ENCODE measurements at places on chromosomes 6 and 20. TPM values are rescaled to one million over a fixed set of nuclear protein-coding genes. Genes with fewer than 3 reads are reported as not detected.

DNA sequence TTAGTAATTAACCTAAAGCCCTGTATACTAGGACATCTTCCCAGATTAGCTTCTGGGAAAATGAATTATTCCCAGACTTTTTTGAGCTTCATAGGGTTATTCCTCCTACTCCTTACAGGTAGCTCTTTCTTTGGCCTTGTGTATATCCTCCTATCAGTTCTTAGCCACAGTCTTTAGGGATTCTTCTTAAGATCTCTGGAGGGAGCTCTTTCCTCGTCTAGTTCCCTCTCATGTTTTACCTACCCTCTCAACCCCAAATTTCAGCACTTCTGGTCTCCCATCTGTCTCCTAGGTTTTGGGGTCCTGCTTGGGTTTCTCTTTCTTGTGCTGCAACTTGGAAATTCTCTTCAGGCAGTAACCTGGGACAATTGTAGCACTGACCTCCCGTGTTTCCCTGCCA is 46.4 kb upstream of the SLC35B3 start:
- no peak for DNase-seq

GRCh38 chr20:60802676-60803075 is 449.4 kb upstream of the CDH4 start:
- DNase-seq: no peak

GRCh38 chr6:99011151-99011550 is 63.4 kb upstream of the FBXL4 start:
- DNase-seq: no peak

GRCh38 chr20:19971116-19971515 is 46.0 kb upstream of the NAA20 start:
- DNase-seq: no peak

DNA sequence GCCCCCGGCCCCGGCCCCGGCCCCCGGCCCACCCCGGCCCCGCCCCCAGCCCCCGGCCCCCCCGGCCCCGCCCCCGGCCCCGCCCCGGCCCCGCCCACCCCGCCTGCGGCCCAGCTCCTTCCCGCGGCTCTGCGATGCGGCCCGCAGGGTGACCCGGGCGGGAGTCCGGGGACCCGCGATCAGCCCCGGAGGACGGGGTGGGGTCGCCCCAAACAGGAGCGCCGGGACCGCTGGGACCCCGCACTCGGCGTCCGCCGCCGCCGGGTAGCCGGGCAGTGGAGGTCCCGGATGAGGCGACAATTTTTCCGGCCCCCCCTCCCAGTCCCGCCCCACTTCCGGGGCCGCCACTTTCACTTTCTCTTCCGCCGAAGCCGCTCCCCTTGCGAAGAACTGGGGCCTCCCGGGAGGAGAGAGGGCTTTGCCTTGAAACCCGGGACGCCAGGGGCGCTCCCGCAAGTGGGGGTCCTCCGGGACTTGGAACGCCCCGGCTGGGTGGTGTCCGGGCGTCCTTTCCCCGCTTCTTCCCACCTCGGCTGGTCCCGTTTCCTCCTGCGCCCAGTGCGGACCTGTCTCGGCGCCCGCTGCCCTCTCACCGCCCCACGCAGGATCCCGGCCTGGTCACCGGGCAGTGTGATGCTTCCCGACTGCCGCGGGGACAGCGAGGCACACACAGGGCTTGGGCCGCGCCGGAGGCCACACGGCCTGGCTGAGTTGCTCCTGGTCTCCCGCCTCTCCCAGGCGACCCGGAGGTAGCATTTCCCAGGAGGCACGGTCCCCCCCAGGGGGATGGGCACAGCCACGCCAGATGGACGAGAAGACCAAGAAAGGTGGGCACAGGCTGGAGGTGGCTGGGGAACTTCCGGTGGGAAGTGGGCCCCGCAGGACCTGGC is at the start of gene RBCK1:
TSS of gene RBCK1 (plus strand) at position 347 of the 890 bp plus-strand sequence. CDS start at position 806, 459 bp downstream.
- peak; percentile 59 for DNase-seq

DNA sequence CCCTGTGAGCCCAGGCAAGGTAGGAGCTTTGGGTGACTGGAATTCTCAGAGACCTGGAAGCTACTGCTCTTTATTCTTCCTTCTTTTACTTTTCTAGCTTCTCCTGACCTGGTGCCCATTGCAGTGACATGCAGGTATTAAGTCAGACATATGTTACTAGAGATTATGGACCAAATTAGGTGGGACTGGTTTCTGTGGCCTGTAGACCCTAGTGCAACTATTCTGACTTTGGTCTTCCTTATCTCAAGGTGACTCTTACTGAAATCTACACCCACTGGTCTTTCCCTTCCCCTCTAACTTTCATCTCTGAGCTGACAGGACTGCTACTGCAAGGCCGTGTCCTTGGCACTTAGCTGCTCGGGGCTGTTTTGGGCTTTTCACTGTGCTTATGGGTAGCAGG is 24.4 kb upstream of the TMEM217 start:
- no peak for DNase-seq

Gene KIF25
- 0.53 TPM for polyA plus RNA-seq

GRCh38 chr6:167565884-167566599 is 241.2 kb downstream of the TTLL2 start:
- no peak for DNase-seq

DNA sequence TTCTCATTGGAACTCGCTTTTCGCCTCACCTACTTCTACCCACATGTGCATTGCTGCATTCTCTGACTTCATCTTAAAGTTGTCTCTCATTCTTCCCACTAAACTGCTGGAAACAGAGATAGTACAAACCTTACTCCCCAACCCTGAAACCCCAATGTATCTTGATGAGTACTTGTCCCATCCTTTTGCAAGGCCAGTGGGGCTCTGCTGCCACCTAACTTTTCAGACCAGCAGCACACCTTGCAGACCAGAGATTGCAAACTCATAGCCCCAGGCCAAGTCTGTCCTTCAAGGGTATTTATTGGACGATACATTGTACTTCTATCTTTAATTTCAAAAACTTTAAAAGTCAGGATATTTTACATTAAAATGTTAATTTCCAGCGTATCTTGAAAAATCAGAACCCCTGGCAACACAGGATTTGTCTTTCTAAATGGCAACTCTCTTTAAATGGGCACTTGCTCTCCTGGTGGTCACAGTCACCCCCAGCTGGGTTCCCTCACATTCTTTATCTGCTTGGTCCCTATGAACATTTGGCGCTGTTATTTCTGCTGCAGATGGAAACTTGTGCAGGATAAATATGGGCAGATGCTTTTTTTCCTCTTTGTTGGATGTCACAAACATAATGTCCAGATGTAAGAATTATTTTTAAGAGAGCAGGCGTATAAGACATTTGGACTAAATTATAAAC is 83.9 kb downstream of the SOD2 start:
- DNase-seq: no peak

DNA sequence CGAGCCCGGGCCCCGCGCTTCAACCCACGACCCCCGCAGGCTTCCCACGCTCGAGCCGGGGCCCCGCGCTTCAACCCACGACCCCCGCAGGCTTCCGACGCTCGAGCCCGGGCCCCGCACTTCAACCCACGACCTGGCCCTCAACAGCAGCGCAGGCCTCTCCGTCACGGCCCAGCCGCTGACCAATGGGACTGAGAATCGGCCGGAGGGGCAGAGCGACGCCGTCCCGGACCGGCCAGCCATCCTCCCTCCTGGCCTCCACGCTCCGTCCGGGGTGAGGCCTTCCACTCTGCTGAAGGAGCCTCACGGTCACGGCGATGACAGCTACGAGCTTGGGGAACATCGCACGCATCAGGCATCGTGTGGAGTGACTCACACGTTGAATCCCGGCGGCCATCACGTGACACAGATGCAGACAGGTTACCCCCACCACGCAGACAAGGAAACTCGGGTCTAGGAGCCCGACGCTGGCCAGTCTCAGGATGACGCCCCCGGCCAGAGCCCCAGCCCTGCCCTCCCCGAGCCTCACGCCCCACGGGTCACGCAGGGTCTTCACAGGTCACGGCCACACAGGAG is 6.1 kb downstream of the KCNQ2 start:
- no peak for DNase-seq

- DNase-seq: no peak
Measured at GRCh38 chr6:160117137-160117536, 4.5 kb upstream of the SLC22A1 start.

DNA sequence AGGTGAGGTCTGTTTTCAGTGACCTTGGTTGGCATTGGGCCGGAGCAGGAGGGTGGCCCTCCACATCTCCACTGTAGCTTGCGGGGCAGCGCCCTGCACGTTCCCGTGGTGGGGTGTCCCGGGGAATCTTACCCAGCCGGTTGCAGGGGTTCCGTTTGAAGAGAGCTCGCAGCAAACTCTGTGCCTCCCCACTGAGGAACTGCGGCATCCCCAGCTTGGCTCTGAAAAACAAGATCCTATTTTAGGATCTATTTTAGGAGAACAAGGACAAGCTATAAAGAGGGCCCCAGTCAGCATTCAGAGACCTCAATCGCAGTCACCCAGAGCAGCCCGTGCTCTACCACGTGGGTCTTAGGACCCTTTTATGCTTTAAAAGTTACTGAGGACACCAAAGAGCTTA is 97.8 kb downstream of the RAMACL start:
- no peak for DNase-seq

DNA sequence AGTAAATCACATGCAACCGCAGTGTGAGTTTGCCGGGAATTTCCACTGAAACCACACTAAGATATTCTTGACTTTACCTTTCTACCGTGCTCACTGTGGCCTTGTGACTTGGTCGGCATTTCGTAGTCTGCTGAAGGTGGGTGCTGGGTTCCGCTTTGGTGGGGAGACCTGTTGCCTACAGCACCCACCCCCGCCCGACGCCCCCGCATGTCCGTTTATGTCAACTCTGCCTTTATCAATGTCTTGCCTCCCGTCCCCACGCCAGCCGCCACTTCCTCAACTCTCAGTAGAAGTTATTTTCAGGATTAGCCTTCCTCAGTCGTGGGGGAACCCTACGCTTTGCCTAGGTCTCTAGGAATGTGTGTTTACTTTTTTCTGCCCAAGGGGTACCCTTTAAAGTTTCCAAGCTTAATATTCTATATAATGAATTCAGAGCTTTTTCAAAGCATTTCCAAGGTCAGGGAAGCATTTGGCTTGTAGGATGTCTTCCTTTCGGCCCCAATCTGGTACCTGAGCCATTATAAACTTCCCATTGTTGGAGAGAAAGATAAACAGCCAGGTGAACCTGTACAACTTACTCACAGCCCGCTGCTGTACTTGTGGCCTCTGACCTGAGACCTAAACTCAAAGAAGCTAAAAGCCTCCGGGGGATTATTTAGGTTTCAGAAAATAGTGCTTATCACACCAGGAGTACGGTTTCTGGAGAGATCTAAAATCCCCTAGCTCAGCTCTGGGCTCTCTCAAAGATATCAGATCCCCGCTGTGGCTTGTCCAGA is 54.2 kb downstream of the TBC1D7 start:
- no peak for DNase-seq

Gene RIPPLY2
- polyA plus RNA-seq: 2.5 TPM

DNA sequence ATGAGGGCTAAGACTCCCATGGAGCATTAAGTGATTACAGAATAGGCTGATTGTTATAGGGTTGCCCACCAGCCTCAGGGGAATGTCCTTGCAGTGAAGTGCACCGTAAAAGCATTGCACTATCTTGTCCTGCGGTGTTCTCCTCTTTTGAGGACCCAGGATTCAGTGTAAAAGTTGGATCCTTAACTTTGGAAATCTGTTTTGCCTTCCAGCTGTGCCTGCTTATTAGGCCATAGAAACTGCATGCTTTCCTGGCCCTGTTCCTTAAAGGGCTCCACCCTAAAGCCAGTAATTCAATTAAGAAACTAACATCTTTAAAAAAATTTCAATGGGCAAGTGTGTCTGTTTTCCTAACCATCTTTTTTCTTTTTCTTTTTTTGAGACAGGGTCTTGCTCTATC is 25.4 kb upstream of the NOTCH4 start:
- DNase-seq: no peak

GRCh38 chr6:111278731-111279130 is 191.4 kb downstream of the SLC16A10 start:
- no peak for DNase-seq

GRCh38 chr6:89311853-89312531 is 3.1 kb downstream of the GABRR2 start:
- peak; percentile 29 for DNase-seq

DNA sequence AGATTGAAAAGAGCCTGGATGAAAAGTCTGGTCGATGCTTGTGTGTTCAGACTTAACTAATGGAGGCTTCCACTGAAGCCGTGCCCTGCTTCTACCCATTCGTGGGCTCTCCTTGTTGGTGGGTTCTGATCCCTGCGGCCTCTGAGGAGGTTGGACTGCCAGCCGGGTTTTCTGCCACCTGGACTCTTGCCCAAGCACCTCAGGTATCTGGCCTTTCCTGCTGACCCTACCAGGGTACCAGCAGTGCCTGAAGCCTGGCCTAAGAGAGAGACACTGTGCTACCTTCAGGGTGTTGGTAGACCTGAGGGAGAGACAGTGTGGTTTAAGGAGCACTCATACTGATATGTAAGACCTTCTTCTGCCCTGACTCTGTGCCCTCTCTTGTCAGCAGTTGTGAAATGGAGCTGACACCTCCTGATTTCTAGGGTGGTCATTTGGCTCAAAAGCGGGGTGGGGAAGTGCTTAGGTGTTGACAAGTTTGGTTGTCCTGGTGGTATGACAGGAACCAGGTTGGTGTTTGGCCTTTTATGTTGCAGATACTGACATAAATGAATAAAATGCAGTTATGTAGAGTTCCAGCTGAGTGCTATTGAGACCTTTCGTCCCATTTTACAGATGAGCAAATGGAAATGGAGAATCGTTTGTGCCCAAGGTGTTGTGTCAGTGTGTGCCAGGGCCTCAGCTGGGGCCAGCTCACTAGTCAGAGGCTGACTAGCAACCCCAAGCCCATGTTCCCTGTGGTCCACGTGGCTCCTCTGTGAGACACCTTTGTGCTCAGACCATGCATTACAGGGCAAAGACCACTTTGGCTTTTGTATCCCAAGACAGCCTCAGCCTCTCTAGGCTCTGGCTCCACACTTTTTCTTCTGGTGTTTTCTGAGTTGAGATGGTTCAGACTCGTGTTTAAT is 3.1 kb downstream of the PLCG1 start:
- no peak for DNase-seq

- DNase-seq: no peak
Measured at GRCh38 chr20:61881416-61881815, 184.3 kb downstream of the TAF4 start.

Gene NNAT
- 61.2 TPM for polyA plus RNA-seq

DNA sequence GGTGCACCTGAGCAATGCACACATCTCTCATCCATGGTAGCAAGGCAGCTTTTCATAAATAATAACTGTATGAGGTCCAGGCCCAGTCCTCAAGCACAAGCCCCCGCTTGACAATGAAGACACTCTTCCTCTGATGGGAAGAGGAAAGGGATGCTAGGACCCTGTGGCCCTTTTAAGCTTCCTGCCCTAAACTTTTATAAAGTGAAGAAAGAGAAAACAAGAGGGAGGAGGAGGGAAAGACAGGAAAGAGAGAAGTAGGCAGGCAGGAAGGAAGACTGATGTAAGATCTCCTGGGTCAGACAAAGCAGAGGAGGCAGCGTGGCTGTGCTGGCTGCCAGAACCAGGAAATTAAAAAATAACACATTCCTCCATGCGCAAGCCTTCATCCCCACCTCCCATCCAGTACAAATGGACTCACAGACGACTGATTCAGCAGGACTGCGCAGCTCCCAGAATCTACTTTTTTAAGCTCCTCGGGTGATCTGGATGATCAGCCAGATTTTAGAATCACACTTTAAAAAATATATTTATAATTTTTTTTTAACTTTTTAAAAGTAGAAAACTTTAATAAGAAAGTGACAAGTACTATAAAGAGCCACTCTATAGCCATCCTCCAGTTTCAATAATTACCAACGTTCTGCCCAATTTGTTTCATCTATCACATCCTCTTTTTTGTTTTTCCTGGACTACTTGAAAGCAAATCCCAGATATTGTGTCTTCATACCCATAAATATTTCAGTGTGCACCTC is 16.5 kb downstream of the TNFAIP3 start:
- no peak for DNase-seq

Gene SLC22A3
- polyA plus RNA-seq: 9.1 TPM

Gene KCNK5
- polyA plus RNA-seq: 3.1 TPM

Data from urinary bladder (tissue), 4 donors.